ENCODE measurements at places on chromosomes 2 and 18.
A peak's percentile ranks its signal among the peaks of the same experiment; 100 is the strongest.

- DNase-seq, result no peak
Observed at GRCh38 chr2:45470531-45470930, 140.5 kb downstream of the SRBD1 start.

DNA sequence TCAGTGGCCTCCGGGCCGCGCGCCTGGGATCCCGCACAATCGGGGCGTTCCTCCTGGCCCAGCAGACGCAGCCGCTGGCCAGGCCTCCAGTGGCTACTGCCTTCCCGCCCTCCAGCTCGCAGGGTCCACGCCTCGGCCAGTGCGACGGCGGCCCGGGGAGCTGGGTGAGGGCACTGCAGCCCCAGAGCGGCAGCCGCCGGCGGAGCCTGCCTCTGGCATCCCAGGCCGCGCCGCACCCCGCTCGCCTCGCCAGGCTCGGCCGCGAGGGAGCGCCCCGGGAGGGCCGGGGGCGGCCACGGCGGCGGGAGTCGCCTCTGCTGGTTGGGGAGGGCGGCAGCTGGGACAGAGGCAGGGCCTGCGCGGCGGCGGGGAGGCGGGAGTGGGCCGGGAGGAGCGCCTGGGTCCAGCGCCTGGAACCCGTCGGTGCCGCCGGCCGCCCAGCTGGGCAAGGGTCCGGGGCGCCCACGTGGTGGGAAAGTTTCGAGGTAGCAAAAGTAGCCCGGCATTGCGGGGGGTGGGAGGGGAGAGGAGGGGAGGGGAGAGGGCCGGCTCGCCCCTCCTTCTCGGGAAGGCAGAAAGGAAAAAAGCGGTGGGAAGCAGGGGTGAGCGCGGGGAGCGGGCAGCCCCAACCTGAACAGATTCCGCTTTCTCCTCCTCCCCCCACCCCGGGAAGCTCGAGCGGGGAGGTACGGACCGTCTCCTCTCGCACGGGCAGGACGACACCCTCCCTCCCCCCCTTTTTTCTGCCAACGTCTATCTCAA lies 1.5 kb upstream of the INHBB start:
- DNase-seq, result no peak

DNA sequence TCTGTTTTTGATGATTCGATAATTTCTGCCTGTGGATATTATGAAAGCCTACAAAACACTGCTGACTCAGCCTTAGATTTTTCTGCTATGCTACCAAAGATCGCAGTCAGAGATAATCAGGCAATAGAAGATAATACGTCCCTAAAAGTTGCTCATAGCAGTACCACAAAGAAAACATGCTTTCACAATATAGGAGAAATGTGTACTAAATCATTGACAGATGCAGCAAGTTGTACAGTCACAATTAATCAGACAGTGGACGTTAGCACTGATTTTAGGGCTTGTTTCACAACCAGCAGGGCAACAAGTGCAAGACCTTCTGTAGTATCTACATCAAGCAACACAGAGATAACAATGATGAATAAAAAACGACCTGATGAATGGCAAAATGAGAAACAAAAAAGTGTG lies 19.5 kb downstream of the RBM44 start:
- no peak for DNase-seq

- no peak for DNase-seq
Observed at GRCh38 chr18:62066102-62066818, 120.6 kb downstream of the PIGN start.

DNA sequence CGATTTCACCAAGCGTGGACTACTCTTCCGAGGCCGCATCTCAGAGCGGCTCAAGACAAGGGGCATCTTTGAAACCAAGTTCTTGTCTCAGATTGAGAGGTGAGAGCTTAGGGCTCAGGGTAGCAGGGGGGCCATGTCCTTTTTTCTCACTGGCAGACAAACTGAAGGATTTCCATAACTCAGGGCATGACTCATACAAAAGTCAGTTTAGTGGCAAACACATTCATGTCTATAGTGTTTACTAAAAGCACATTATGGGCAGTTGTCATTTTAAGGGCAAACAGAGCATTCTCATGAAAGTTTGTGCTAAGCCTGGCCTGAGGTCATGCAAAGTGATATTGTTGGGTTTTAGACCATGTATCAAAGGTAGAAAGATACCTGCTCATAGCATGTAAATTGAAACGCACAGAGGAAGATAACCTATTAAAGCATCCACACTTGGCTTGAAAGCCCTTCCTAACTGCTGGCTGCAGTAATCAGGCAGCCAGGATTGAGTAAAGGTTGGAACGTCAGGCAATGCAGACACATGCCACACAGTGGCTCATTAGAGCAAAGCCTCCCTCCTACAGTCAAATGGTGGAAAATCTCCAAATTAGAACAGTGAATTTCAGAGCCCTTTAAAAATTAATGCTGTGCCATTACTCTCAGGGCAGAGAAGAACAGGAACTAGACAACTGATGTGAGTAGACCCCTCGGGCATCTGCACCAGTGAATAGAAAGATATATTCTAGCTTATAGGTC lies 54.2 kb downstream of the HK2 start:
- DNase-seq, result peak; percentile 19

- no peak for DNase-seq
Observed at GRCh38 chr2:130316596-130316995, 26.1 kb upstream of the IMP4 start.

GRCh38 chr18:77547757-77548156 lies 298.1 kb downstream of the GALR1 start:
- DNase-seq, result no peak

DNA sequence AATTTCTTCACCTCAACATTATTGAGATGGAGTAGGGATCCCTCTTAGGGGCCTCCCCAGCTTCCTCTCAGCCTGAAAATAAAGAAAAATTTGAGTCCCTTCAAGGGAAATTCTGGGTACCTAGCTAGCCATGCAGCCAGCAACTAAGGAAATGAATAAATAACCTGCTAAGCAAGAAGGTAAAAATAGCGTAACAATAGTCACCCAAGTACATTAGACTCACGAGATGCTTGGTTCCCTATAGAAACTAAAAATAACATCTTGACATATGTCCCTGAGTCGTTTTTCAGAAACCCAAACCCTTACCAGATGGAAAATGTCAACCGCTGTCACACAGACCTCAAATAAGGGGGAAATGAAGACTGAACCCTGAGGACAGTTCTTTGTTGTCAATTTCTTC lies 51.9 kb downstream of the CACNB4 start:
- DNase-seq, result no peak

- no peak for DNase-seq
Observed at GRCh38 chr2:159438720-159439353, 152.3 kb upstream of the WDSUB1 start.

- DNase-seq, result no peak
Observed at GRCh38 chr2:113791697-113792590, 35.5 kb upstream of the SLC35F5 start.

- no peak for DNase-seq
Observed at GRCh38 chr2:96325041-96325883, at the start of gene ITPRIPL1. Gene ITPRIPL1, plus strand, starts transcription at chr2:96325317. Its CDS starts 523 bp downstream, at chr2:96325840.

DNA sequence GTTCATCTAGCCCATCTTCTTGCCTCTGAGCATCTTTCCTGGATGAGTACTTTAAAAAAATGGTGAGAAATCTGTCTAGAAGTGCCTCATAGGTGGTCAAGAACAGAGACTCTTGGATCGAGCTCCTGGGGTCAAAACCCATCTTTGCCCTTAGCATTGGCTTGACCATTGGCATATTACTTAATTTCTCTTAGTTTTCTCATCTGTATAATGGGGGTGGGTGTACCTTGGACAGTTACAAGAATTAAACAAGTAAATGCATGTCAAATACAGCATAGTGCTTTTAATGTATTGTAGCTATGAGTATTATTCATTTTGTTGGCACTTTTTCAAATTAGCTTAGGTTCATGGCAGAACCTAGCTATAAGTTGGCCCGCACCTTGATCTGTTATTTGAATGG lies 36.8 kb downstream of the DHRS9 start:
- no peak for DNase-seq

GRCh38 chr2:74871414-74871813 lies 37.5 kb downstream of the HK2 start:
- DNase-seq, result no peak

DNA sequence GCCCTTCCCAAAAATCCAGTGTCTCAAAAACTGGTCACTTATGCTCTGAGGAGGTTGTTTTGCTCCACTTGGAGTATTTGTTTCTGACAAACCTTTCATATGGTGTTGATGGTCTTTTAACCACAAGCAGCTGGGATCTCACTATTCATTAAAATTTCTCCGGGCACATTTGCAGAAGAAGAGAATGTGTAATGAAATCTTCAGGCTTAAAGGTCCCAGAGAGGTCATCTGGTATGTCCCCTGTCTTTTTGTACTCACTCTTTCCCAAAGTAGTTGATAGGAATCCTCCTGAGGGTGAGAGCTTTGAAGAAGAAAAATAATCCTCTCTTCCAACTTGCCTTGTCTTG lies 430.8 kb downstream of the SETBP1 start:
- DNase-seq, result no peak

GRCh38 chr2:239035361-239035814 lies 187.5 kb downstream of the TWIST2 start:
- DNase-seq, result peak; percentile 18

DNA sequence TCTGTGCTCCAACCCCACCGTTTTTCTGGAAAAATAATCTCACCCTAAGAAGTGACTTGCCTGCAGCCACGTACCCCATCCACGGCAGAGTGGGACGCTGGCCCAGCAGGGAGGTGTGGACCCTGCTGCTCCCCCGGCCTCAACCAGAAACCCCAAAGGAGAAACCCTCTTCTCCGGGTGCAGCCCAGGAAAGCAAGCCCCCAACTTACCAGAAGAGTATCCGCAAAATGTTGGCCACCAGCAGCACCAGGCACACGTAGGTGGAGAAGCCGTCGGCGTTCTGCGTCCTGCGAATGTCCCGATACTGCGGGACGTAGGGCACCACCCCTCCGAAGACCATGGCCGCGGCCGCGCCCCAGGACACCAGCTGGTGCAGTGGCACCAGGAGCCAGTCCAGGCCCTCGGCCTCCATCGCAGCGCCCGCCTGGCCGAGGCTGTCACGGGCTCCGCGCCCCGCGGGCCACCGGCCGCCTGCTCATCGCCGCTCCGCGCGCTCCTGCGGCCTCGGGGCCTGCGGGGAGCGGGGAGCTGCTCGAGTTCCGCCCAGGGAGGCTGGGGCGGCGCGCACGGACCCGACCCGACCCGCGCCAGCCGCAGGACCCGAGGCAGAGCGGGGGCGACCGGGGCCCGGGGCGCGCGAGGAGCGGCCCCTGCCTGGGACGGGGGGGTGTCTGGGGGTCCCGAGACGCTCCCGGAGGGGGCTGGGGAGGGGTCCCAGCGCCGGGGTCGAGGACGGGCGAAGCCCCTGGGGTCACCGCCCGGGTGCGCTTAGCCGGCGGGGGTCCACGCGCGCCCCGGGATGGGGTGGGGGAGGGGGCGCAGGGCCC lies 725 bp downstream of the SLC66A2 start:
- DNase-seq, result no peak

DNA sequence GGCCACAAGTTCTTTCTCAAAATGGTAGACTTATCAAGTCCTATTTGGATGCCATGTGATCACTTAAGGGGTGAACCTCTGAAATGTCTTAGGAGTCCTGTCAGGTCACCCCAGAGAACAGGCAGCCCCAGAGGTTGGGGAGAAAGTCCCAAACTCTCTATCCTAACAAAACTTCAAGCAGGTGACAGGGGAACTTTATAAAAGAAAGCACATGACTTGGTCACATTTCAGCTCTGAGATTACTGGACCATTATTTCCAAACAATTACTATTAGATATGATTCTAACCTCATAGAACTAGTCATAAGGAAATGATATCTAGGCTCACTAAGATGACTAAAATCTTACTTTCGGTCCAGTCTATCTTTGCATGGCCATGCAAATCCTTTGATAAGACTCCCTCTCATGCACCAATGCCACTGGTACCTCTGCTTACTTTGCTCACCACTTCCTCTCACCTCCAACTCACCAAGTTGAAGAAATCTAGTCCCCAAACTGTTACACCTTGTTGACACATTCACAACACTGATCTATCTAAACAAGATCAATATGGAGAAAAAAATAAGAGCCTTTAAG lies 107.0 kb downstream of the GALNT14 start:
- no peak for DNase-seq

DNA sequence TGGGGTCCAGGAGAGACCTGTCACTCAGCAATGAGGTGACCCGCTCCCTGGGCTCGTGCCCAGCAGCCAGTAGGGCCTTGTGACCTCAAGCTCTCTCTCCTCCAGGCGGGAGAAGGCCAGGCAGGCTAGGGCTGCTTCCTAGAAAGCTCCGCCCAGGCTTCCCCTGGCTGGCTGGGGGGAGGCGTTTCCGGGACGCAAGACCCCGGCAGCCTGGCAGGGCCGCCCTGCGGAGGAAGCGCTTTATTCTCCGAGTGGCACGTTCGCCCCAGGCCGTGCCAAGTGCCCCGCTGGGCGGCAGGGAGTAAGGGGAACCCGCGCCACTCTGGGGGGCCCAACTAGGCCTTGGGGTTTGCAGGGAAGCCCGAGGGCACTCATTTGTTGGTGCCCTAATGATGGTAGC lies 21.2 kb upstream of the EPAS1 start:
- no peak for DNase-seq

GRCh38 chr18:1917569-1917968 lies 653.7 kb downstream of the METTL4 start:
- no peak for DNase-seq

DNA sequence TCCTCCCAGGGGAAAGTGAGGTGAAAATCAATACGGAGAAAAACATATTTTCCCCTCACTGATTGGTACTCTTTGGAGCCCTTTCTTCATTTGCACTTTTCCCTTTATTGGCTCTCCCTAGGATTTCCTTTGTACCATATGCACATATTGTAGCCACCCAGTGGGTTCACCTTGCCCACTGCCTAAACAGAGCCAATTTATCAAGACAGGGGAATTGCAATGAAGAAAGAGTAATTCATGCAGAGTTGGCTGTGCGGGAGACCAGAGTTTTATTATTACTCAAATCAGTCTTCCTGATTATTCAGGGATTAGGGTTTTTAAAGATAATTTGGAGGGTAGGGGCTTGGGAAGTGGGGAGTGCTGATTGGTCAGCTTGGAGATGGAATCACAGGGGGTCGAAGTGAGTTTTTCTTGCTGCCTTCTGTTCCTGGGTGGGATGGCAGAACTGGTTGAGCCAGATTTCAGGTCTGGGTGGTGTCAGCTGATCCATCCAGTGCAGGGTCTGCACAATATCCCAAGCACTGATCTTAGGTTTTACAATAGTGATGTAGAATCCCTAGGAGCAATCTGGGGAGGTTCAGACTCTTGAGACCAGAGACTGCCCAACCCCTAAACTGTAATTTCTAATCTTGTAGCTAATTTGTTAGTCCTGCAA lies 15.1 kb upstream of the KCNE4 start:
- DNase-seq, result no peak

- no peak for DNase-seq
Observed at GRCh38 chr2:148926981-148927401, 52.0 kb downstream of the KIF5C start.

GRCh38 chr2:8197101-8197500 lies 484.8 kb upstream of the ID2 start:
- DNase-seq, result no peak

GRCh38 chr2:27177441-27178351 lies 28.9 kb downstream of the TCF23 start:
- no peak for DNase-seq

DNA sequence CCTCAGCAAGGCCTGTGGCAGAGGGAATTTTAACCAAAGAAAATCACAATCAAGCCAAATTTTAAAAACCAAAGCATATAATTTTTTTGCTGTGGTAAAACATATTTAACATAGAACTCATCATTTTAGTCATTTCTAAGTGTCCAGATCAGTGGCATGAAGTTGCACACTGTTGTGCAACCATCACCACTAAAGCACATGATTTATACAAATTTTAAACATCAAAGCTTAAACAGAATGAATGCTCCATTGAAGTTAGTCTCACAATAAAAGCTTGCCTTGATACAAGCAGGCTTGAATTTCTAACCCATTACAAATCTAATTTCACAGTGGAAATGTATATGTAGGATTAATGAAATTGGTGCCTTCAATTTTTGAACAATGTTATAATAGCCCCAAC lies 31.2 kb downstream of the FTCDNL1 start:
- no peak for DNase-seq

Measured in pons (tissue), 1 donor.